ENCODE measurements at places on chromosomes 2 and 18. TPM values are rescaled to one million over a fixed set of nuclear protein-coding genes. Genes with fewer than 3 reads are reported as not detected.
A peak's percentile ranks its signal among the peaks of the same experiment; 100 is the strongest.

The CFAP53 gene
- 2.7 TPM for total RNA-seq

GRCh38 chr18:23814991-23815614, 125.8 kb downstream of the LAMA3 start:
- DNase-seq: no peak

DNA sequence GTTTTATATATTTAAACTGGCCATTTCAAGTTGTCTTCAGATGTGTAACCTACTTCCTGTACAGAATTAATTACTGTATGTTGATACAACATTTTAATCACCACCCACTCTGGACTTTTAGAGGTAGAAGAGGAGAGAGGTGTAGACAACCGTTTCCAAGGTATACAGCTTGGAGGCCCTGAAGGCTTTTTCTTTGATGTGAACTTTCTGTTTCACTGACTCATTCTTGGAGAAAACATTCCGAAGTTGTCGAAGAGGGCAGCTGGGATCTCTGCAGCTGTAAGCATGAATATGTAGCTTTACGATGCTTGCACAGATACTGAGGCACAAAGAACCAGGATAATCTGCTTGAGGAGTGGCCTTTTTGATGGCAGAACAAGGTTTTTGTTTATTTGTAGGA, 137.0 kb downstream of the NCKAP5 start:
- no peak for DNase-seq

DNA sequence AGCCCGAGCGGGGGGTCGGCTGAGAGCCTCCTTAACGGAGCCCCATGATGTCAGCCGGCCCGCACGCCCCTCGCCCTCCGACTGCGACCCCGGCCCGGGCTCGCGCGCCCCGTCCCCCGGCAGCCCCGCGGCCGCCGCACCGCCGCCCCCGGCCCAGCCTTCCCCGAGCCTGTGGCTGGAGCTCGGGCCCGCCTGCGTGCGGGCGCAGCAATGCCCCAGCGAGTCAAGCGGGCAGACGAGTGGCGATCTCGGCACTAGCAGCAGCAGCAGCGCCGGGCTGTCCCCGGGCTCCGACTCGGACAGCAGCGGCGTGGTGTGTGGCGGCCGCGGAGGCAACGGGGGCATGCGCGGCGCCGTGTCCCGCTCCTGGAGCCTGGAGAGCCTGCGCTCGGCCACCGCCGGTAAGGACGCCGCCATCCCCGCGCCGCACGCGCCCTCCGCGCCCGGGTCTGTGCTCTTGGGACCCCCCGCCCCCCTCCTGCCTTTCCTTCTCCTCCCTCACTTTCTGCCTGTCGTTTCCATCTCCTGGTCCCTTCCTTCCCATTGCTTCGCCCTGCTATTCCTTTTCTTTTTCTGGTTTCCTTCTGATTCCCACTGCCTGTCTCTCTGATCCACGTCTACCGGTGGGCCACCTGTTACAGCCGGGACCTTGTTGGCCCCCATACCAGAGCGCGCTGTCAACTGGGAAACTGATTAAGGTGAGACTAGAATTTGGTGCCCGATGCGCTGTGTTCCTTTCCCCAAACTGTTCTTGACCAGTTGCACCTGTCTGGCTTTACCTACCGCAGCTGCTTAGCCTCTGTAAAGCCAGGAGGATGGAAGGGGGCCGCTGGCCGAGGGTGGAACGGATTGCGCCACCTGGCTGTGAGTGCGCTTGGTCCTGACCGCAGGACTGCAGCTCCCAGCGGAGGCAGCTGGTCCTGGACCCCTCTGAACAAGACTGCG, 127.4 kb downstream of the ARHGEF4 start:
- peak; percentile 77 for DNase-seq

- DNase-seq: no peak
Measured at GRCh38 chr2:112846031-112846430, 9.5 kb upstream of the IL1B start.

DNA sequence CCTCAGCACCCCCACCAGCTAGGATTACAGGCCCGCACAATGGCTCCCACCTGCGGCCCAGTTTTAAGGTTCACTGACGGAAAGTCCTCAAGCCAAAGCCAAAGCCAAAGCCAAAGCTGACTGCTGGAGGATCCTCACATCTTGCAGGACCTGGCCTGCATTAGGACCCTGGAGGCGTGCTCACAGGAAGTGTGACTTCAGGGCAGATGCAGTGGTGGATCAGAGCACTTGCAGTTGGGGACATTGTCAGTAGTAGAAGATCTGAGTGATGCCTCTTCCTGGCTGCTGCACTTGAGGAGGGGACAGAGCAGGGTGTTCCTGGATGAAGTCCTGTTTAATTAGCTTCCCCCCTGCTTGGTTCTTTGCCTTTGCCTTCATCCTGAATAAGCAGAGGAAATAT, 69.0 kb upstream of the ALPP start:
- no peak for DNase-seq

The PIEZO2 gene
- 8.5 TPM for total RNA-seq

The TNFRSF11A gene
- total RNA-seq: 1.7 TPM

DNA sequence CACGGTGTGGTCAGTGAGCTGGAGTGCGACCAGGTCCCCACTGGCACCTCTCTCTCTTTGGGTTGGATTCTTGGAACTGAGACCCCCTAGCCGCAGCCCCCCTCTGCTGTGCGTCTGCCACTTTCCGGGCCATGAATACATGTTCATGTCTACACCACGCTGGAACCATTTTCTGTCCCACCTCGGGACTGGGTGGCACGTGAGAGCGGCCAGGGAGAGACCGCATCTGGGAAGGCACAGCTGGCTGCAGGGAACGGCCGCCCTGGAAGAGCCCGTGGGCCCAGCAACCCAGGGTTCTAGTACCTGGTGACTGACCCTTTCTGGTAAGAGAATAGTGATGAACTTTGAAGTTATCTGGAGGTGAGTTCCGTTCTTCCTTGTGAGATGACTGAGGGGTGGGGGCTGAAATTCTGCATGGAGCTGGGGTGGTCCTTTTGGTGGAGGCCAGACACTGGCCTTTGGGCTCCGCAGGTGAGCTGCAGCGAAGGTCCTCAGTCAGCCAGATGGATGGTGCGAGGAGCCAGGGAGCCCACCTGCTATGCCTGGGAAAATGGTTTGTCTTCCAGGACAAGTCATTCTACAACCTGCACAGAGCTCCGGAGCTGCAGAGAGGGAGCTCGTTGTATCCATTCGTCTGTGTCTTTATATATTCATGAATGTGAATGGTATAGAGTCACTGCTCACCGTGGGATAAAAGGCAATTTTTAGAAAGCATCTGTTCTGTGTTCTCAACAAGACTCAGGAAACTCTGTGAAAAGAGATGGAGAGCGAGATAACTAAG, 223.5 kb downstream of the NDUFA10 start:
- peak; percentile 15 for DNase-seq

The C2orf81 gene
- total RNA-seq: 7.4 TPM

DNA sequence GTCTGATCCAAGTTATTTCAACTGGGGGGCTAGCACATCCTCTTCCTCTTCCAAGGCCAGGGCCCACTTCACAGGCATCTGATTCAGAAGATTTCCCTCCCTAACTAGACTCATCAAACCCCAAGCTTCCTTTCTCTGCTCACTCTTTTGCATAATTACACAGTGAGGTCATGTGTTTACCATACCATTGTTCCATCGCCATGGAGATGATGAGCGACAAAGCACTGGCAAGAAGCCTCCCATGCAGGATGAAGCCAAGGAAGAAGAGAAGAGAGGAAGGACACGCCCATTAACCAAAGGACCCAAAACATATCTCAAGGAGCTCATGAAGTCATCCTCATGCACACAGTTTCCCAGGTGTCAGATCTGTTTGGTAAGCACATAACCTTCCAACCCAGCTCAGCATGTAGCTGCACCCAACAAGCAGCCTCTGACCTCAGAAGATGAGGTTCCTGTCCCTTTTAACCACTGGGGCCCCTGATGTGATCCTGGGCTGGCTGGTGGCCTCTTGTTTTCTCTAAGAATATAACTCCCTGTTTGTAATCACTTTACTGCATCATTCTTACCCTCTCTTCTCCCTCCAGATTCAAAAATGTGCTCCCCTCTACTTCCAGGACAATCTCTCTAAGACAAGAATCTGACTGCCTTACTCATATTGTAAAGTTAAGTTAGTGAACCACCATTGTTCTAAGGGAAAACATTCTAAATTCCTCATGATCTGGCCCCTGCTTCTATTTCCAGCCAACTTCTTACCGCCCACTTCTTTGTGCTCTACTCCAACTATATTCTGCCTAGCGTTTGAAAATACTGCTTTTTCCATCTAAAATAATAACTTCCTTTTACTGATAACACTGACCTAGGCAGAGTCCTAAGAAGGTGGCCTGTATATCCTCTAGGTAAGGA, 190.1 kb downstream of the TTC32 start:
- no peak for DNase-seq

GRCh38 chr18:14922965-14923565, 175.1 kb downstream of the ANKRD30B start:
- no peak for DNase-seq

The GPAT2 gene
- 3.5 TPM for total RNA-seq

The SNED1 gene
- 38.0 TPM for total RNA-seq

DNA sequence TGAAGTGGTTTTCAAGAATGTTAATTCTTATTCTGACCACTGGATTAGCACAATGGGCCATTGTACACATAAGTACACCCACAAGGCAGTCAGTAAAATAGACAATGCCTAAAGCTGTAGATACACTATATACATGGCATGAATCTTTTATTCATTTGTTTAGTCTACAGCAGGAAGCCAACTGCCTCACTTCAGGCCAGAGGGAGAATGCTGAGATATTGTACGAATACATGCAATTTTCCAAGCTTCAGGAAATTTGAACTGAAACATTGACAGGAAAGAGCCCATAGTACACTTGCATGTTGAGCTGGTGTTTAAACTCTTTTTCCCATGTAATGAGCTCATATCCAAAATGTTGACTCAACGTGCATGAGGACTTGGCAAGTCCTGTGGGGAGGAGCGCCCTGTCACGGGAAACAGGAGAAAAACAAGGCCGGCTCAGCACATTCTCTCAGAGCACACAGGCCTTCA, 111.6 kb upstream of the CYP1B1 start:
- peak; percentile 80 for DNase-seq

GRCh38 chr2:230914886-230915285, 10.2 kb downstream of the GPR55 start:
- DNase-seq: no peak

The MOGAT1 gene
- total RNA-seq: 0.46 TPM

The OR6B2 gene
- not detected for total RNA-seq

DNA sequence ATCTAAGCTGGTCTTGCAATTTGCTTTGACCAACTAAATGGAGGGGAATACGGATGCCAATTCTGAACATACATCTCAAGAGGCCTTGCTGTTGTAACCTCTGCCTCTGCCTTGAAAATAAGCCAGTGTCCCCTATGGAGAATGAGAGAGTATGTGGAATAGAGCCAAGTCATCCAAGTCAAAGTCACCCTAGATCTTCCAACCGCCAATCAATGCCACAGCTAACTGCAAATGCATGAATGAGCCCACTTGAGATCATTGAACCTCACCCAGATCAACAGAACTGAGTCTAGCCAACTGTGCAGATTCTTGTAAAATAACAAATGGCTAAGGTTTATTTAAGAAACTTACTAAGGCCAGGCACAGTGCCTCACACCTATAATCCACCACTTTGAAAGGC, 139.8 kb upstream of the TANK start:
- DNase-seq: no peak

GRCh38 chr2:236210536-236210935, 42.4 kb upstream of the GBX2 start:
- DNase-seq: no peak

The CFC1 gene
- total RNA-seq: not detected

The SLC9A4 gene
- not detected for total RNA-seq

DNA sequence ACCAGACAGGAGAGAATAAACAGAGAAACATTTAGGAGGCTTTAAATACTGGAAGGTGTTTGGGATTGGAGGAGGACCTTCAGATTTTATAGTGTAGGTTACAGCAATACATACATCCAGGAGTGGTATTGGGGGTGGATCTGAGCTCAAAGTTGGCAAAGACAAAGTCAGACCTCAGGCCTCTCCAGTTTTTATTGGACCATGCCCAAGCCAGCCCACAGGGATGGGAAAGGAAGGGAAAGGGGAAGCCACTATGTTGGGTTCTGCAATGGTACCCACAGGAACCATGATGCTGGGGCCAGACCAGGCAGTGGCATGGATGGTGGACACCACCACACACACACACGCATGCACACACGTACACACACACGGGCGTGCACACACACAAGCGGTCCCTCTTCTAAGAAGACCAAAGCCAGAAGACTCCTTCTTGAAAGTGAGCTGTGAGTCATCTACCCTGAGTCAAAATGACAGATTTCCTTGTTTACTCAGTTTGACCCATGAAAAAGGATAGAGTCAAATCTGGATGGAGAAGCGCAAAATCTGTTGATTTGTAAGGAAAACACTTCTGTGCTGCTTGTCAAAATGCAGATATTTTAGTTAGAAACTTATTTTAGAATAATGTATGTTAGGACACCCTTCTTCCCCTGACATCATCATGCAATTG, 87.9 kb downstream of the TRABD2A start:
- DNase-seq: no peak

GRCh38 chr2:8535821-8536685, 145.8 kb upstream of the ID2 start:
- no peak for DNase-seq

DNA sequence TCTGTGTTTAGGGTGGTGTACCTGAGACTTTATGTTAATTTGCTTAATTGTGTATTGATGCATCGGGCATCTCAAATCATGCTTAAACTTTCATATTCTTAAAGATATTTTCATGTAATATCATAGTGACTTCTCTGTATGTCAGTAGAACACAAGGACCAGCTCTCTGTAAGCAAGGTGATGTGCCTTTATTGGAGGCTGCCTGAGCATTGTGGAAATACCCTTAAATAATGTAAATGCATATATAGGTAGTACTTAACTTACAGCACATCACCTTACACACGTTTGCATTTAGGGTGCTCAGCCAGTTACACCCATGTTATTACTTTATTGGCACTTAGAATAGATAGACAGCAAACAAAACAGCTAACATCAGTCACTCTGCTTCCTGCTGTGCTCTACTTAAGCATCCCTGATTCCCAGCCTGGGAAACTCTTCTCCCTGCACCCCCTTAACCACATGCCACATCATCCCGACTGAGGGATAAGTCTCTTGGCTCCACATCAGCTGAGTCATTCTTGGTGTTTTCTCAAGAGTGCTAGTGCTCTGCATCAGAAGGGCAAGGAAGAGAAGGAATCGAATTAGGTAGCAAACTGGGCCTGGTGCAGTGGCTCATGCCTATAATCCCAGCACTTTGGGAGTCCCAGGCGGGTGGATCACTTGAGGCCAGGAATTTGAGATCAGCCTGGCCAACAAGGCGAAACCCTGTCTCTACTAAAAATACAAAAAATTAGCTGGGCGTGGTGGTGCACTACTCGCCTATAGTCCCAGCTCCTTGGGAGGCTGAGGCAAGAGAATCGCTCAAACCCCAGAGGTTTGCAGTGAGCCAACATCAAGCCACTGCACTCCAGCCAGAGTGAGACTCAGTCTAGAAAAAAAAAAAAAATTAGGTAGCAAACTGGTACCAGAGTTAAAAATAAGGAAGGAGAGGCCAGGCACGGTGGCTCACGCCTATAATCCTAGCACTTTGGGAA, 108.7 kb downstream of the MAP3K20 start:
- no peak for DNase-seq

GRCh38 chr18:51110073-51110797, 80.2 kb downstream of the SMAD4 start:
- DNase-seq: peak; percentile 51

The CHRNG gene
- not detected for total RNA-seq

The GALR1 gene
- total RNA-seq: not detected

Data from upper lobe of left lung (tissue), 6 donors.